Stimulated activated CD4-positive, alpha-beta T cell treated with anti-CD3 and anti-CD28 coated beads, Interleukin-1b, Interleukin-23, amount 100 ng/mL, for 4 hours (primary cell): ENCODE measurements at places on chromosomes 12 and 14.

DNA sequence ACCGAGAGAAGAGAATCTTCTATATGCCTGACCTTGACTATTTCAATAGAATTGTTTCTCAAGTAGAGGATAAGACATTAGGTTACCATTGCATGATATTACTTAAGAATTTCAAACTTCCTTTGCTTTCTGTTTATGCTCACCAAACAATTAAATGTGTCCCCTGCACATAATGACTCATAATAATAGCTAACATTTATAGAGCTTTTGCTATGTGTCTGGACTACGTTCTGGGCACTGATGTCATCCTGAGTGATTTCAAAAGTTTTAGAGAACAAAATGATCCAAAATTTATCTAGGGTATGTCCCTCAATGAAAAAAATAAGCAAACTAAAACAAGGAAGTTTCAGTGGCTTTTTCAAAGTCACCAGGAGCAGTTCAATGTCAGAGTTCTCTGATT lies 38.8 kb downstream of the SLC15A5 start:
- DNase-seq, result no peak

GRCh38 chr12:45402288-45402687 lies 186.4 kb downstream of the ANO6 start:
- no peak for DNase-seq

DNA sequence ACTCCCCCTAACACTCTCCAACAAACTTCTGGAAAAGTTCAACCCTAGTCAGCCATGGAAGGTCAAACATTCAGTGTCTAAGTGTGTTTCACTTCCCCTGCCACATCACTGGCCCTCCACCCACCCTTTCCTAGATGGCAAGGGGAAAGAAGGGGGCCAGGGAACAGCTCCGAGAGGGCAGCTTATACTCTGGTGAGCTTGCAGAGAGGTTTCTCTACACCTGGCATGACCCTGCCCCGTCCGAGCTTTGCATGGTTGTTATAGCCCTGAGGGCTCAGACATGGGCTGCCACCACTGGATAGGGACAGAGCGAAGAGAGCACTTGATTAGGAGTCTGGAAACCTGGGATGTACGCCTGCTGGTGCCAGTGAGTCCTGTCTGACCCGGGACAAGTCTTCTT lies 4.0 kb downstream of the ACVRL1 start:
- no peak for DNase-seq

GRCh38 chr12:112061137-112061536 lies 47.4 kb downstream of the NAA25 start:
- DNase-seq, result no peak

- DNase-seq, result no peak
These were observed 41.7 kb upstream of the RGS6 start for GRCh38 chr14:71890541-71890940.

DNA sequence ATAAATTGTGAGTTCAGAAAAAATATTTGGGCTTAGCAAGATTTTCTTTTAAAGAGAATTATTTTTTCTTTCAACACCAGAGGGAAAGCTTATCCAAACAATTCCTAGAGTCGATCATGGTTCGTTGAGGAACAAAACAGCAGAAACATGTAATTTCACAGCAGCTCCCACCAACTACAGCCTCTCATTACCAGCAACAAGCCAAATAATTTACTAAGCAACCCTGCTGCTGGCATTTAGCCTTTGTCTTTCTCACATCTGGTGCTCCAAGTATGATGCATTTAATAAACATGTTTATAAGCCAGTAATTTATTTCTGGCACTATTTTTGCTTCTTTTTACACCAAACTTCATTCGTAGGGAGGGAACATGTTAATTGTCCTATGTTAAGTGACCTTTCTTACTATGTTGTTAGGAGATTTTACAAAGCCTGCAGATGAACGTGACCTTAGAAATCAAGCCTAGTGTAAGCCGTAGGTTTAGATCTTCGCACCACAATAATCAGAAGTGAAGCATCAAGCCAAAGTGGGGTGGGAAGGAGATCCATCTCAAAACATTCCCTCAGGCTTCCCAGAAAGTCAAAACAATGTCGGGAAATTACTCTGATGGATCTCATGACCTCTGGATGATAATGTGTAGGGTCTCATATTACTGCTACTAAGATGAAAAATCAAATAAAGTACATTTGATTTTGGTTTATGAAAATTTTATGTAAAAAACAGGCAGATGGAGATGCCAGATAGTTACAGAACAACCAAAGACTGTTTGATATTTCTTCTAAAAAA lies 128.4 kb downstream of the RPAP3 start:
- no peak for DNase-seq

- no peak for DNase-seq
These were observed 8.3 kb downstream of the YLPM1 start for GRCh38 chr14:74771399-74771798.

GRCh38 chr12:83414981-83415380 lies 728.3 kb downstream of the TMTC2 start:
- DNase-seq, result no peak

DNA sequence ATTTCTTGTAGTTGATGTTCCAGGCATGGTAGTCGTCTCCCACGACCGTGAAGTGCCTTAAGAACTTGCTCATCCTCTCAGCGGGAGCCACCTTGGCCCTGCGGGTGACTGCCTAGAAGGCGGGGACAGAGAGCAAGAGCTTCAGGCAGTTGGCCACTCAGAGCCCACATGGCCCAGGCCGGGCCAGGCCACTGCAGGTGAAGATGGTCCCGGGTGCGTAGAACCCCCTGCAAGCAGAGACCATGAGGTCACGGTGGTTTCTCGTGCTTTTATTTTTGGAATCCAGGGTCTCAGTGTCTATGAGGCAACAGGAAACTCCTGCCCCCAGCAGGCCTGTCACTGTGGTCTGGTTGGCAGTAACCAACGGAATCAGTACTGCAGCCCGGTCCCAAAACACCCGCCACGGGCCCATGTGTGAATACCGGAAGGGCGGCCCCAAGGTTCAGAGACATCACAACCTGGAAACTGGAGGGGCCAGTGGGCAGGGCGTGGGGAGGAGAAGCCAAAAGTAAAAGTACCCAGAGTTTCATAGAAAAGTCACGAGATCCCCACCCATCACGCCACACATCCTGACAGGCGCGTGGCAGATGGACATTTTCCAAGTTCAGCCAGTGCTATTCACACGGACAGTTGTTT lies 27.5 kb downstream of the HVCN1 start:
- no peak for DNase-seq

- DNase-seq, result no peak
These were observed 249.2 kb downstream of the ETNK1 start for GRCh38 chr12:22874151-22874550.

DNA sequence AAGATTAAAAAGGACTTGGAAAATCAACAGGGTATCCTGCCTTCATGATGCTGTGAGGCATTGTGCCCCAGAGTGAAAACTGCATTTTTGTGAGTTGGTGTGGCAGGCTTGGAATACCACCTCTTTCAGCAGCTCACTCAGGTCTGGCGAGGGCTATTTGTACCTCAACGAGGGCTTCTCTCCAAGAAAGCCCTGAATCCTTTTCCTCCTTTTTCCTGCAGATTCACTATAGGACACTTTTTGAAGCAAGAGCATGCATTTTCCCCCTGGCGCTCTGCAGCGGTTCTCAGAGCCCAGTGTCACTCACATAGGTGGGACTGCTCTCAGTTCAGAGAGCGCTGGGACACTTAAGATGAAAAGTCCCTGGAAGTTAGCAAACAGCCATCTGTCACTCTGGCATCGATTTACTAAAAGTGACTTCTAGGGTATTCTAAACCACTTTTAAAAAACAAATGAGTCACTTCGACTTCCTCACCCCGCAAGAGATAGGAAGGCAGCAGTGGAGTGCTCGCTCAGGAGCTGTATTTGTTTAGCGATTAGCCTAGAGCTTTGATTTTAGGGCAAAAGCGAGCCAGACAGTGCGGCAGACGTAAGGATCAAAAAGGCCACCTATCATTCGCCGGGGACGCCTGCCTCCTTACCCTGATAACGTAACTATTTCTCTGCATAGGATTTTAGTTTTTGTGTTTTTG lies 782 bp upstream of the LGR5 start:
- no peak for DNase-seq

- peak; percentile 27 for DNase-seq
These were observed 21.9 kb downstream of the YBX3 start for GRCh38 chr12:10701131-10701681.

DNA sequence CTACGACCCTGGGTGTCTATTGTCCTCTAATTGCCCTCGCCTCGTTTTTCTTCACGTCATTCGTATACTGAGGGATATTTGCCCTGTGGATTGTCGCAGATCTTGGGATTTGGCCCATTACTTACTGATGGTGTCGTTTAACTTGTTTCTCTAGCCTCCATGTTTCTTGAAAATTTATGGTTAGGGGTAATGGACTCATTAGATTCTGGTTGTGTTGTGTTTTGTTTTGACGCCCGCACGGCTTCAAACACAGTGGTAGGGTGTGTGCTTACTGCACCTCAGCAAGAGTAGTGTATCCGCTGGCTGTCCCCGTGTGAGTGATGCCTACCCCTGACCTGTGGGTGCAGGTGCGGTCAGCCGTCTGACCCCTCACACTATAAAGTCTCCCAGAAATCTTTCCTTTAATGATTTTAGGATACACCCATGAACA lies 874 bp upstream of the RNU6-8 start:
- no peak for DNase-seq

- no peak for DNase-seq
These were observed 22.7 kb upstream of the IFNG-AS1 start for GRCh38 chr12:67966560-67966959.

GRCh38 chr14:104794099-104794498 lies 1.4 kb downstream of the AKT1 start:
- no peak for DNase-seq

DNA sequence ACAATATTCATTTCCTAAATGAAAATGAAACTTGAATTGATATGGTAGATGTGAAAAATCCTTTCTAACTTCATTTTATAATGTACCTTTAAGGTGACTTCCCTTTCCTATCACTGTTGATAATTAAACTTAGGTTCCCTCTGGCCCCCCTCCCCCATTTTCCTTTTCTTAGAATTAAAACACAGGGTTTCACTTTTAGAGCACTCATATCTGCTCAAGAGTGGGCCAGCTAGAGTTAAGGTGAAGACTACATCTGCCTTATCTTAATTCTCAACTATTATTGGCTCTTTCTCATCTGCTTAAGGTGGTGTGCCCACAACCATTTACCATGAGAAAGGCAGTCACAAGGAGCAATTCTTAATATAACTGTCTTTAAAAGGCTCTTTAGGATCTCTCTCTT lies 49.7 kb downstream of the LIN52 start:
- no peak for DNase-seq

DNA sequence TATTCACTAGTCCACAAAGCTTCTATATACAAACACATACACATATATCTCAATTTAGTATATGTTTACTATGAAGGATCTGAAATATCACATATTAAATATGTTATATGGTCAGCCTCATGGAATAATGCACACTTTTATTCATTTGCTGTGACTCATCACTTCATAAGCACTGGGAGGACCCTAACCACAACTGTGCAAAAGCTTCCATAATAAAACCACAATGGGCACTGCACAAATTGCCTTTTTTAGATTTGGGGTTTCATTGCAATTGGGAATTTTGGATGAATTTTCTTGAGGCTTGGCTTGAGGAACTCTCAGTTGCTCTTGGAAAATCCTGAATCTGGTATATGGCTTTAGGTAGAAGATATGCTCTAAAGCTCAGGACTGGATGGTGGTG lies 399.4 kb downstream of the C12orf75 start:
- DNase-seq, result no peak

GRCh38 chr14:51719955-51720354 lies 68.2 kb downstream of the FRMD6 start:
- DNase-seq, result no peak

- no peak for DNase-seq
These were observed 81.1 kb downstream of the PELI2 start for GRCh38 chr14:56199095-56199981.

GRCh38 chr12:68506619-68507018 lies 104.1 kb upstream of the RAP1B start:
- no peak for DNase-seq

GRCh38 chr12:108804271-108804953 lies 53.0 kb downstream of the SSH1 start:
- no peak for DNase-seq

- DNase-seq, result no peak
These were observed 22.3 kb downstream of the ATG14 start for GRCh38 chr14:55389330-55389729.

DNA sequence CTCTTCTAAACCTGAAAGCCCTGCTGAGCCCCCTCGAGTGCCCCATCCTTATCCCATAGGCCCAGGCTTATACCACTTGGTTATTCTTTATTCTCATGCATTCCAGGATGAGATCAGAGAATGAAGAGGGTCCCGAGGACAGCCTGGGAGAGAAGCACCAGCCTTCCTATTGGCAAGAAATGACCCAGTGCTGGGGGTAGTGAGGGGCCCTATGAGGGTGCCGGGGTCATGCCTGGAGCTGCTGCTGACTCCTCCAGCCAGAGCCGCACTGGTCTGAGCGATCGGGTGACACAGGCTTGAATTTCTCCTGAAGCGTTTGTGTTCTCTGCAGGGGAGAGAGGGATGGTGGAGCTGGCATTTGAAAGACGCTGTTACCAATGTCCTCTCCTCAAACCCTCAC lies 18.1 kb downstream of the MORN3 start:
- DNase-seq, result no peak

- peak; percentile 37 for DNase-seq
These were observed 60.3 kb upstream of the BCL2L14 start for GRCh38 chr12:12010277-12011039.

DNA sequence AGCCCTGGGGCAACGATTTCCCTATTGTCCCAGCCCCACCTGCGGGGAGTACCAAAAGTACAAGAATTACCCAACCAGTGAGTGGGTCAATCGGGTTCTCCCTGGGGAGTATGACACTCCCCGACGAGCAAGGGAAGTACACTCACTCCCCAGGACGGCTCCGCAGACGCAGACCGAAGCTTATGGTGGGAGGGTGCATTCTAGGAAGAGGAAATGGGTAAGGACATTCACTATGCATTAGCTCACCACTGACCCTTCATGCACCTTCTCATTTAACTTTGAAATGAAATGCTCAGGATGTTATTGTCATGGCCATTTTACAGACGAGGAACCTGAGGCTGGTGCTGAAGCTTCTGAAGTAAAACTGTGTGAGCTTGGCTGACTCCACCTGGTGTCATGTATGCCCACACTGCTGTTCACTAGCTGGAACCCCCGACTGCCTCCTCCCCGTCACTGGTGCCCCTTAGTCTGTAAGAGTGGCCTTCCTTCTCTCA lies 45.8 kb upstream of the TMED10 start:
- no peak for DNase-seq
